ENCODE measurements at places on chromosomes 12 and 14.

GRCh38 chr14:37122919-37123639 lies 49.3 kb downstream of the SLC25A21 start:
- peak; percentile 9 for DNase-seq

GRCh38 chr14:93977790-93978581 lies 1.6 kb upstream of the ASB2 start:
- DNase-seq, result no peak

DNA sequence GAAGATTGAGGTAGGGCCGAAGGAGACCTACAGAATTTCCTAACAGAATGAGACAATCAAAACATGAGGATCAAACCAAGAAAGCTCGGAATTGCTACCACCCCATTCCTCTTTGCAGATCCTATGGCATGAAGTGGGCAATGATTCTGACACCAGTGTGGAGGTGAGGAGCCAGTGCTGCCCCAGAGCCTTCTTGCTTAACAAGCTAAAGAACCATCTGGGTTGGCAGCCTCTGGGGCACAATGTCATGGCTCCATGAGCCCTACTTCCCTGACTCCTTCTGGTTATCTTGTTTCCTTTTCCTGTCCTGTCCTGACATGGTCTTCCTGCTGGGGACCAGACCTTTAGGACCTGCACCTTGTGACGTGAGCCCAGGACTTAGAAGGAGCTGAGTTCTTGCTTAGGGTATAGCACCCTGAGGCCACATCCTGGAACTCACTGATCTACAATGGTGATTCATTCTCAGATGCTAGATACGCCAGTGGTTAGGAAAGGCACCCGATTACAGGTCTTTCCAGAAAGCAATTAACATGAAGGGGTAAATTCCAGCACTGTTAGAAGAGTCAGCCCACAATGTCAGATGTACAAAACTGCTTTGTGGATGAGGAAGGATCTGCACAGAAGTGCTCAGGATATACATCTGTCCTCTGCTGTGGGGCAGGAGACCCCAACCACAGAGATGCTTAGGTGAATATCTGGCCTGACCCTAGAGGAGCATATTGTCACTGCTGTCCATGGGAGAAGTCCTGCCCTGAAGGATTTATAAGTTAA lies 324.2 kb downstream of the ZFP36L1 start:
- DNase-seq, result no peak

DNA sequence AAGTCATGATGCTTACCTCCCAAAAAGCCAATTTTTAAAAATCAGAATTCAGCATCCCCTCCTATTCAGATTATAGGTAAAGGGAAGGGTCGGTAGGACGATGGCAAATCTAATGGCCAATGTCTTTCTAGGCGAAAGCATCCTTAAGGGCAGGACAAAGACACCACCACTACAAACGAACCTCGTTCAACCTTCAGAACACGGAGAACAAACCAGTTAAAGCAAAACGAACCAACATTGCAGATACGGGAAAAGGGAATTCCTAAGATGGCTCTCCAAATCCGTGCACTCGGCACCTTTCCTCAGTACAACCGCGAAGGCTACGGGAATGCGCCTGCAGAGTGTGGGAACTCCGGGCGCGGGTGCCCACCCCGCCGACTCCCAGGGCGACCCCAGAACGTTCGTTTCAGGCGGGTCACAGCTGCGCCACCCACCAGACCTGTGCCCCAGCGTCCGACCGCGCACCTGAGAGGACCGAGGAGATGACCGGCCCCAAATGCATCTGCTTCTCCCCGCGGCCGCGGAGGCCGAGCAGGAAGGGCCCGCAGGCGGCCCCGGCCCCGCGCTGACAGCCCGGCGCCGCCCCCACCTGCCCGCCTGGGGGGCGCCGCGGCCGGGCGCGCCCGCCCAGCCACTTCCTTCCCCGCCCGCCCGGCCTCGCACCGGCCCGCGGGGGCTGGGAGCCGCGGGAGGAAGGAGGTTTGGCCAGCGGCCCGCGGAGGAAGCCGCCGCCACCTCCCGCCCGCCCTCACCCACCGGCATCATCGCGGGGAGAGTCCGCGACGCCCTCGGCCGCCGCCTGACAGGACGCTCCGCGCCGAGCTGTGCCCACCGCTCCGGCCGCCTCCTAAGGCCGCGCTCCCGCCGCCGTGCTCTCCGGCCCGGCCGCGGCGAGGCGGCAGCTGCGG lies 578 bp downstream of the PPP1R13B start:
- DNase-seq, result peak; percentile 34

DNA sequence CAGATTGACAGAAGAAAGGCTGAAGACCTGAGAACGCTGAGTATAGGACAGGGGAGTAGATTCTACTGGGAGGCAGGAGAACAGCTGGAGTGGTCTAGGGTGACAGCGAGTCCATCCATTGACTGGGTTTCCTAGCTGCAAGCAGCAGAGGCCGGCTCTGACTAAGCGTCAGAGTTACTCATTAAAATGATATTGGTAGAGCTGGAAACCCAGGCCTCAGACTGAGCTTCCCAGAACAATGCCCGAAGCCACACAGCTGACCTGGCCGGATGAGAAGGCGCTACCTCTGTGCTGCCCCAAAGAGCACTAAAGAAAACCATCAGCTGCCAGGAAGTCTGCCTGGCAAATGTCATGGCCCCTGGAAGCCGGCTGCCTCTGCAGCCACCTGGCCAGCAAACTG lies 78.5 kb upstream of the FZD10 start:
- DNase-seq, result no peak

DNA sequence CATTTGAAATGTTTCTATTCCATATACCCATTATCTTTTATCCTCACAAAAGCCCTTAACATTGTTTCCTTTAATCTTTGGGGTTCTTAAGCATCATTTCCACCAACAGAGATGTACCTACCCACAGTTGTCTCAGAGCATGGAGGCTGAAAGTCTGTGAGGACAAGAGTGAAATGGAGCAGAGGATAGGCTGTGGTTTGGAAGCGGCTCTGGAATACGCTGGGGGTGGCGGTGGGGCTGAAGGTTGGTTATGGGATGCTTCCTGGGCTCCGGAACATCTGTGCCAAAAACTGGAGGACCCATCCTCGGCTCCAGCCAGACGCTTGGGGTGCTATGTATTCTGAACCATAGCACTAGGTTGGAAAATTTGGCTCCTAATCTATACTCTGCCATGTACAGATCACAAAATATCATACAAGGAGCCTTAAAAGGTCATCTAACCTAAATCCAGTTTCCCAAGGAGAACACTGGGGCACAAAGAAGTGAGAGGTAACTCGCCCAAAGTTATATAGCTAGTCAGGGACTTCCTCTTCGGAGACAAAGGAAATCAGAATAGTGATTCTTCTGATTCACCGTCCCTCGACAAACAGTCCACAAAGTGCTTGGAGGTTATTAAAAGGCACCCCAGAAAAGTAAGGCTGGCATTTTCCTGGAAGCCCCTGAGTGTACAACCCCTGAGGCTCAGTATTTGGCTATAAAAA lies 2.5 kb downstream of the PPP1R3E start:
- no peak for DNase-seq
